Ascending aorta (tissue), 2 donors: ENCODE measurements at places on chromosomes 12 and 14.

DNA sequence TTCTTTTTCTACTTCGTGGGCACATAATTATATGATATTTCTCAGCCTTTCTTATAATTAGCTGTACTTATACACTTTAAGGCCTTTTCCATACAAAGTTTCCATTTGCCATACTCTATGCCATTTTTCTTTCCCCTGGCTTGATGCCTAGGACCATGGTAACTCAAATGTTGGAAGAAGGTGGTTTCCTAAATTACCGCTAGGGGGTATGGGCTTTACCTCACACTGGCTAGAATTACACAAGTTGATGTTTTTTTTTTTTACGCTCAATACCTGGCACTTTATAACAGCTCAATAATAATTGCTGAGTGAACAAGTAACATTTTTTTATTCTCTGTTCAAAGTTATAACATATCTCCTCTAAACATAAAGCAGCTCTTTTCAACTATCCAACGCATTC, 306.8 kb upstream of the LRFN5 start:
- no peak for DNase-seq

GRCh38 chr14:26008290-26008689, 589.5 kb downstream of the NOVA1 start:
- DNase-seq: no peak

GRCh38 chr14:76762411-76763095, 1.3 kb downstream of the VASH1 start:
- no peak for DNase-seq

- no peak for DNase-seq
Observed at GRCh38 chr12:70070494-70071007, 172.7 kb upstream of the CNOT2 start.

DNA sequence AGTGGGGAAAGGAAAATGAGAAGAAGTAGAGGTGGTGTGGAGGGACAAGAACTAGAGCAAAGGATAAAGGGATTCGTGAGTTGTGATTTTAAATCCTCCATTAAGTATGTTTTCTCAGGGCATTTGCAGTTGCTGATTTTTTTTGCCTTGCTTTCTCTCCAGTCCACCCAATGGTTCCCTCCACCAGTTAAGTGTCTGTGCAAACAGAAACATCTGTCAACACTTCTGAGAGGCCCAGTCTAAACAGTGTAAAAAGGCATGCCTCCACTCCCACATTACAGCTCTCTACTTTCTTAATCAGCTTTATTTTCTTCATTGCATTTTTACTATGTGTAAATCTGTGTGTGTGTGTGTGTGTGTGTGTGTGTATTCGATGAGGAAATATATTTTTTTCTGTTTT, 141.2 kb downstream of the PPFIA2 start:
- DNase-seq: no peak

- no peak for DNase-seq
Observed at GRCh38 chr14:84750284-84750683, 779.7 kb upstream of the FLRT2 start.

DNA sequence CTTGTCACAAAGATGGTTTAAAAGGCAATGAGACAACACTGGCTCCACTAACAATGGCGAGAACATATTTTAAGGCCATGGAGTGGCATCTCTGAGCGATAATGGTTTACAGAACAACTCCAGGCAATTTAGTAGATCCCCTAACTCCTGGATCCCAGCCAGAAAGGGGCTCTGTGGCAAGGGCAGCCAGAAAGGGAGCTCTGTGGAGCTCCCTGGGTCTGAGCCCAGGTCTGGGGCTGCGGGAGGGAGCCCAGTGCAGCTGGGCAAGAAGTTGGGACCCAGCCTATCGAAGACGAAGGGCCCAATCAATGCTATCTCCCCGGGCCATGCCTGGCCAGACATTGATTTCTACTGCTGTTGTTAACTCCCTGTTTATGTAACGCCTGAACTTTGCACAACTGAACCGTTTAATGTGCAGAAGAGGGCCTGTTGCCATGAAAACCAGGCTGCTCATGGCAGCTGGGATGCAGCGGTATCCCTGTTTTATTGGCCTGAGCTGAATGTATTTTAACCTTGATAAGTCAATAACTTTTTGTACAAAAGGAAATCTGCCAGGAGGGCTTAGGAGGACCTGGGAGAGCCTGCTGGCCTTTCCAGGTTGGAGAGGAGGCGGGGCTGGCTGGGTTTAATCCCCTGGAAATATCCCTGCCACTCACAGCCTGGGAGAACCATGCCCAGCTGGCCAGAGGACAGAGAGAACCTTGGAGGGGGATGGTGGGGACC, 6.7 kb upstream of the FAM222A start:
- DNase-seq: no peak

DNA sequence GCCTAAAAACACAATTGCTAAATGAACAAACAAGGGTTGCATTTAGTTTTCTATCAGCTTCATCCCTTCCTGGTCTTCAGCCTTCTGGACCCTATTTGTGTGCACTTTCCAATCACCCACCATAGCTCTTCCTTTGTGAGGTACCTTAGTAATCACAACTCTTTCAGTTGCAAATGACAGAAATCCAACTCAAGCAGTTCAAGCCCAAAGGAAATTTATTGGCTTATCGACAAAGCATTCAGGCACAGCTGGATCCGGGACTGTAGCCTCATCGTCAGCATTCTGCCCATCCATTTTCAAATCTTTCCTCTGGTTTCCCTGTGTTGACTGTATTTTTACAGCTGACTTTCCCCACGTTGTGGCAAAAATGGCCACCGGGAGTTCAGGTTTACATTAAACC, 148.6 kb upstream of the VASH1 start:
- DNase-seq: no peak

- DNase-seq: no peak
Observed at GRCh38 chr12:95626854-95627253, 75.6 kb upstream of the USP44 start.

DNA sequence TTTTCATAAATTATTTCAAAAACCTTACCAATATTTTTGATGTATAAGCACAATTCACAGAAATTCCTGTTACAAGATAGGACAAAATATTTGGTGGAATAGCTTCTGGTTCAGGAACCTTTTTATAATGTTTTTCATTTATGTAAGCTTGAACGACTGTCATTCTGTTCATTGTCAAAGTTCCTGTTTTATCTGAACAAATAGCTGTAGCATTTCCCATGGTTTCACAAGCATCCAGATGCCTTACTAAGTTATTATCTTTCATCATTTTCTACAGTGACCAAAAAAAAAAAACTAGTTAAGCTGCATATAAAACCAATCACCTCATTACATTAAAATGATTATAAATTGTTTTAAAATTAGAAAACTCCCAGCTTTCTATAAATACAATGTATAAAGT, 87.1 kb downstream of the ATP2B1 start:
- no peak for DNase-seq

DNA sequence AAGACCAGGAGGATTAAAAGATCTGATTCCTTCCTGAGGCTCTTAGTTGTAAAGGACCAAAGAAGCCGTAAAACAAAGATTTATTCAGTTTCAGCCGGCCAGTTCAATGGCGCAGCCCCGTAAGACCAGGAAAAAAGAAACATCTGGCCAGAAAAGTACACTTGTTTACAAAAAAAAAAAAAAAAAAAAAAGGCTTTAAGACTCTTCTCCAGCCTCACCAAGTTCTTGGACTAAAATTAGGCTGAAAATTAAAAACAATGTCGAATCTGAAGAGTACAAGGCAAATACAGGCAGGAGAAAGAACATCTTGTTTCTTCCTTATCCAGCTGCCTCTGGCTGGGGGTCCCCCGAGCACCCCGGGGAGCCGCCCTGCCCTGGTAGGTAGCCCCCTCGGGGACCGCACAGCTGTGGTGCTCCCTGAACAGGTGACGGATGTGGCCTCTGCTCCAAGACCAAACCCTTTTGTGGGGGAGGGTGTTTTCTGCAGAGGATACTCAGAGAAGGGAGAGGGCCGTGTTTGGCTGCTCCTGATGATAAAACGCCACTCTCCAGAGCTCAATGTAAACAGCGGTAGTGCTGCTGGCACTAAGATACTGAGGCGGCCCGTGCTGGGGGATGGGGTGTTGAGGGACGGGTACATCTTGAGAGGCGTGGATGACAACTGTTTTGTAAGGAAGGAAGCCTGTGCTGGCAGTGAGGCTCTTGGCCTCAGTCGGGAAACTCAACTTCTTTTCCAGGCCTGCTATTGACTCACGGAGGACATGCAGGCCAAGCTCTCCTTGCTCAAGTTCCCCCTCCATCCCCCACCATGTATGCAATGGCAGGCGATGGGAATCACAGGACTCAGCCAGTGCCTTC, 201.0 kb upstream of the DIO3 start:
- DNase-seq: no peak

- DNase-seq: peak; percentile 73
Observed at GRCh38 chr12:118307069-118307954, 65.4 kb downstream of the TAOK3 start.

GRCh38 chr12:618605-619004, 44.6 kb downstream of the NINJ2 start:
- DNase-seq: no peak

DNA sequence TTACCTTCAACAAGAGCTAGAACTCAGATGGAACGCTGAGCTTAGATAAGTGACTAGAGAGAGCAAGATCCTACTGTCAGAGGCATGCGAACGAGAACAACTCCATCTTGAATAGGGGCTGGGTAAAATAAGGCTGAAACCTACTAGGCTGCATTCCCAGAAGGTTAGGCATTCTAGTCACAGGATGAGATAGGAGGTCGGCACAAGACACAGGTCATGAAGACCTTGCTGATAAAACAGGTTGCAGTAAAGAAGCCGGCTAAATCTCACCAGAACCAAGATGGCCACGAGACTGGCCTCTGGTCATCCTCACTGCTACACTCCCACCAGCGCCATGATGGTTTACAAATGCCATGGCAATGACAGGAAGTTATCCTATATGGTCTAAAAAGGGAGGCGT, 59.6 kb upstream of the PLEKHG3 start:
- no peak for DNase-seq

DNA sequence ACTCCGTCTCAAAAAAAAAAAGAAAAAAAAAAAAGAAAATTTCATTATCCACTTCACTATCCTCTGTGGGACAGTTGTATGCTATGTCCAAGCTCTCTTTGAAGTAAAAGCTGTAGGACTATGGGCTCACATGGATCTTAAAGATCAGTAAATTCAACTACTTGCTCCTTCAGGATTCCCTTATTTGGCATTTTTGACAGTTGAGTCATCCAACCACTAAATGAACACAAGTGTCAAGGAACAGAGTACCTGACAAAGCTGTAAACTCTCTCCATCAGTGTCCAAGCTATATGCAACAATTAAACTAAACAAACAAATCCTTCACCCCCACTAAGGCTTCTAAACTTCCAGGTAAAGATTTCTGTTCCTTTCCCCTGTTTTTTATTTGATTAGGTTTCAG, 177.0 kb downstream of the CEP128 start:
- no peak for DNase-seq

GRCh38 chr14:58199726-58200479, at the start of gene ACTR10:
TSS of gene ACTR10 (plus strand) at chr14:58200149. CDS start at chr14:58200218, 69 bp downstream.
- DNase-seq: peak; percentile 90

DNA sequence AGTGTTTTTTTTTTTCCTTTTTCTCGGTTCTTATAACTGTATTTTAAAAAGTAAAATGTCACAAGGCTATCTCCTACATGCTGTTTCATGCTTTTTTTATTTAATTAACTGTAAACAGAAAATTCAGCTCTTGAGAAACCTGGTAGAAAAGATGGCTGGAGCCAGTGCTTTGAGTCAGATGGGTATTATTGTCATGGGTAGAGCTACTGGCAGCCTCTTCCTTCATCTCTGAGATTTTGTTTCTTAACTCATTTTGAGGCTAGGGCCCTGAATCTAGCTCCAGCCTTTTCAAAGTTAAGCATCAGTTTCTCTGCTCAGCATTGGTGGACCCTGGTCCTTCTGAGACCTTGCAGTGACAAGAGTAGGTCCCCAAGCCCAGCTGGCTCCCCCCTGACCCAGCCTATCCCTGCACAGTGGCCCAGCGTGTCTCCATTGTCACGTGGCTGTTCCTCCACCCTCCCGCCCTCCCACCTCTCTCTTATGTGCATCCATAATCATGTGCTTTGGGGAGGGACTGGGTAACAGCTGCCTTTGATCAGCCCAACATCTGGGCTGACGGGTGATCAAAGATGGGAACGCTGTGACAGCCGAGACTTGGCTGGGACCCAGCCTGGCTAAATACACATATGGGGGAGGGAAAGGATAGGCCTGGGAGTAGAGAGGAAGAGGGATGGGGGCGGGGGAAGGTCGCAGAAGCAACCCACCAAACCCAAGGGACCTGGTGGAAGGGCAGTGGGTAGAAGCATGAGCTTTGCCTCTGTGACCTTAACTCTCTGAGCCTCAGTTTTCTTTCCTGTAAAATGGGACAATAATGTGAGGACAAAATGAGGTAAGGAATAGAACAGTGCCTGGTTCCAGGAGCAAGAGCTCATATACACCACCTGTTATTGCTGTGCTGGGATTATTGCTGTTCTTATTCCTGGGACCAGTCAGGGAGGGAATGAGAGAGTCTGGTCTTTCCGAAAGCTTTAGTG, 24.4 kb upstream of the RBM19 start:
- no peak for DNase-seq

DNA sequence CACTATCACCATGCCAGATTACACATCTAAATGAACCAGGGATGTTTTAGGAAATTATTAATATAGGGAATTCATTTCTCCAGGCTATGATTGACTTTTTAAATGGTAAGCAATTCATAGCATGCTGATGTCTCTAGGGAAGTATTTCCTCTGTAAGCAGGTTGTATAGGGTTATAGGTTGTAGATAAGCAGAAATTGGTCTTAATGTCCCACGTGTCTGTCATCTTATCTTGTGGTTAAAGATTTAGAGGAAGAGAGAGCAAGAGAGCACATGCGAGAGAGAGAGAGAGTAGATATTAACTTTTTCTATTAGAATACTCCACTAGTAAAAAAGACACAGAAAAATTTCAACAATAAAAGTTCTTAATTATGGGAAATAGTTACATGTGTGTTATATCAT, 32.6 kb downstream of the TRHDE start:
- DNase-seq: no peak

- no peak for DNase-seq
Observed at GRCh38 chr14:71742485-71742884, 189.7 kb upstream of the RGS6 start.

DNA sequence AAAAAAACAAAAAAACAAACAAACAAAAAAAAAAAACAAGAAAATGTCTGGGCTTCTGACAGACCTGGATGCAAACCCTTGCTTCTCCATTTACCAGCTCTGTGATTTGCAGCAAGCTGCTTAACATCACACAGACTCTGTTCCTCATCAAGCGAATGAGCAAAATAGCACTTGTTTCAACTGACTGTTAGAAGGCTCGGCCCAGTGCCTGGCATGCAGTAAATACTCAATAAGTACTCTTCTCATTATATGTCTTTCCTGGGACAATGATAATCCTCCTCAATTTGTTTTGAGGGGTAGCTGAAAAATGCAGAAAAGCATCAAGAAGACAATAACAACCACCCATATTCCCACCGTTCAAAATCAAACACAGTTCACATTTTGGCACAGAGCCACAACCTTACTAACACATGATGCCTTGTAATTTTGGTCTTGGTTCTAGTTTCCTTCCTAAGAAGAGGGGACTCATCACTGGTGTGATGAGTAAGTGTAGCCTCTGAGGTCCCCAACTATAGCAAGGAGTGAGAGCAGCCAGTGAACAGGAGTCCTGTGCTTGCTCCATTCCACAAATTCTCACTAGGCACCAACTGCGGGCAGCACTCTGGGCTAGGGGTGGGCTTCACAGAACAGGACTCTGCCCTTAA, 60.4 kb downstream of the TTC7B start:
- no peak for DNase-seq

- no peak for DNase-seq
Observed at GRCh38 chr14:105261781-105262180, 13.4 kb downstream of the BTBD6 start.

GRCh38 chr12:124642105-124642504, 74.7 kb upstream of the NCOR2 start:
- no peak for DNase-seq
